ENCODE measurements at places on chromosomes 4 and X. TPM values are rescaled to one million over a fixed set of nuclear protein-coding genes. Genes with fewer than 3 reads are reported as not detected.
A peak's percentile ranks its signal among the peaks of the same experiment; 100 is the strongest.

Gene HS3ST1
- 2.3 TPM for polyA plus RNA-seq

Gene PAK3
- 7.5 TPM for polyA plus RNA-seq

Gene RHOXF2
- polyA plus RNA-seq, result not detected

- DNase-seq, result no peak
Measured at GRCh38 chrX:46573331-46573891, at the start of gene CHST7. Gene CHST7, plus strand, starts transcription at chrX:46573765. Its CDS starts 167 bp downstream, at chrX:46573932.

- no peak for DNase-seq
Measured at GRCh38 chrX:138691186-138691585, 20.3 kb downstream of the FGF13 start.

GRCh38 chr4:132063829-132064228, 1085.3 kb upstream of the PCDH10 start:
- peak; percentile 0 for DNase-seq

- no peak for DNase-seq
Measured at GRCh38 chr4:85611661-85612060, 136.7 kb downstream of the ARHGAP24 start.

GRCh38 chrX:30307466-30307865, 1.7 kb downstream of the NR0B1 start:
- no peak for DNase-seq

DNA sequence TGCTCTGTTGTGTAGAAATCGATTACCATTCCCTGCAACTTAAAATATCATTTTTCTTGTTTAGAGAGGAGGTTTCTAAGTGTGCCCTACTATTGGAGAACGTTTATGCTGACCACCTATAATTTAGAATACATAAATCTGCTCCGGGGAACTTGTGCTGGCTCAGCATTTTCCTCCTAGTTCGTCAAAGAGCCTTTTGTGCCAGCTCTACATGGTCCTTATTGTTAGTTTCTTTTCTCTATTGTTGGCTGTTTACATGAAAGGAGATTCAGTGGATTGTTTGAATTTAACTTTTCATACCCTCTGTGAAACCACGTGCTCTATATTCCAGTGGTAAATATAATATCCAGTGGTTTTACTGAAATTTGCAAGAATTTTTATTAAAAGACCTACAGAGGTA, 53.4 kb upstream of the ATP8A1 start:
- no peak for DNase-seq

DNA sequence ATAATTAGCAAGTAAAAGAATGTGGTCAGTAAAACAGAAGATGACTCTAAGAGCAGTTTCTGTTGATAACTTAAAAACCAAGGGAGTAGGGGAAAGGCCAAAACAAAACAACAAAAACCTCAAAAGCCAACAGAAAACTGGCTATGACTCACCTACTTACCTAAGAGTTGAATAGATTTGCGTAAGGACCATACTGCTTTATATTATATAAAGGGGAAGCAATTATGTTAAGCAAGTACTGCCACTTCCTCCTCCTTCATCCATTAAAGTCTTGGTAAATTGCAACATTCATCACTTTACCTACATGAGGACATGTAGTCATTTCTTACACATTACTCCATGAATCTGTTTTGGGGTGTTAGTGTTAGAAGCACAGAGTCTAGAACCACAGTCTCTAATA, 85.9 kb upstream of the FAM47A start:
- DNase-seq, result no peak

GRCh38 chr4:8297691-8298485, 28.3 kb downstream of the HTRA3 start:
- DNase-seq, result no peak

- DNase-seq, result no peak
Measured at GRCh38 chr4:143438710-143439109, 74.8 kb upstream of the SMARCA5 start.

- DNase-seq, result no peak
Measured at GRCh38 chr4:182547435-182547834, 304.2 kb downstream of the TENM3 start.

DNA sequence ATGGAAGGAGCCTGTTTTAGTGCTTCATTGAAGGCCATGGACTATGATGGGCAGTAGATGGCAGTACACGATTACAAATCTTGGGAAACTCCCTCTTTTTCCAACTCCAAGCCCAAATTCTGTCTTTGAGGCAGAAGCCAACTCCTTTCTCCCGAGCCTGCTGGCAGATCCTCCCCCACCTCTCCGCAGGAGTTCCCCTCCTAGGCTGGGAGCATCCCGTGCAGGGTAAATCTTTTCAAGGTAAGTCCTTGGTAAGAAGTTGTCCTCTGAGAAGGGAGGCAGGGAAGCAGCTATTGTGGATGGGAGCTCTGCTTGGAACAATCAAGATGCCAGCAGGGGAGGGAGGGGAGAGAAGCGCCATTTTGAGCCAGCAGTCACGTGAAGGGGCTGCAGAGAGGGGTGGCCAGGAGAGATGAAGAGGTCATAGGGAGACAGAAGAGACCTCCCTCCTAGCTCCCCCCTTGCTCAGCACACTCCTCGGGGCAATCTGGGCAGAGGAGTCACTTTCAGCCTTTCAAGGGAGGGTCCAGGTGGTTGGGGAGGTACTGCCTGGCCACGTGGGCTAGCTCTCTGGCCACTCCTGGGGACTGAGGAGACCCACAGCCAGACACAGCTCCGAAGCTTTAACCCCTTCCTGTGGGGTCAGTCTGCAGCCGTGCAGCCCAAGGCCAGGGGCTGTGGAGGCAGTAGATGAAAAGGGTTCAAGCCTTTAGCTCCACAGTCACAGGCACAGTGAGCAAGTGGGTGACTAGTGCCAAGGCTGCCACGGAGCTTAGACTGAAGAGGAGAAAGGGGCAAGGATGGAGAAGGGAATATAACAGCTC, 9.6 kb downstream of the CC2D2A start:
- DNase-seq, result peak; percentile 90

DNA sequence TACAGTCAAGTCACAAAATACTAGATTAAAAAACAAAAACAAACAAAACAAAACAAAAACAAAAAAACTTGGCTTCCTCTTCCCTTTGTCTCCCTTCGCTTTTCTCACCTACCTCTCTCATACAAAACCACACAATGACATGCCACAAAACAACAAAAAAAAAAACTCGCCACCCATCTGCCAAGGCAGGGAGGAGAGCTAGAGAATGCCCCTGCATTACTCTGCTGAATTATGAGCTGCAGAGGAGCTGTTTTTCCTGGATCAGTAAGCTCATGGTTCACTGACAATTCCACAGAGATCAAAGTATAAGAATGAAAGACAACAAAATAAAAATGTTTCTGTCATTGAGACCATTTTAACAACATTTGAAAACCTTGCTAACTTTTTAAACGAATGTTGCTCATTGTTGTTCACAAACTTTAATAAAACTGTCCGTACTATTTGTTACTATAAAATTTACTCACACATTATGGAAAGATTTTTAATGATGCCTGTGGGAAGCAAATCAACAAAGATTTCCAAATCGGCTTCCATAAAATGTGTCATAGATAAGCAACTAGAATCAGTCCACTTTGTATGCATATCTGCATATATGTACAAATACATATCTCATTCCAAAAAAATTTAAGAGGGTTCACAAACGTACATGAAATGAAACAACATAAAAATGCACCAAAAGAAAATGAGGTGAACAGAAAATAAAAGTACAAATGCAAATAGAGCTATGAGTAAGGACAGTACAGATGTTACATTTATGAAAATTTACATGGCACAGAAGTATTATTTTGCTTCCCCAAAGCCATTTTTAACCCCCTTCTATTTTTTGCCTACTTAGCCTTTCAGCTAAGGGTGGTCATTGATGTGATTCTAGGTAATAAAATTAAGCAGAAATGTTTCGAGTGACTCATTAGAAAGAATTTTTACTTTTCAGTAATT, 252.4 kb upstream of the FAT4 start:
- DNase-seq, result no peak

DNA sequence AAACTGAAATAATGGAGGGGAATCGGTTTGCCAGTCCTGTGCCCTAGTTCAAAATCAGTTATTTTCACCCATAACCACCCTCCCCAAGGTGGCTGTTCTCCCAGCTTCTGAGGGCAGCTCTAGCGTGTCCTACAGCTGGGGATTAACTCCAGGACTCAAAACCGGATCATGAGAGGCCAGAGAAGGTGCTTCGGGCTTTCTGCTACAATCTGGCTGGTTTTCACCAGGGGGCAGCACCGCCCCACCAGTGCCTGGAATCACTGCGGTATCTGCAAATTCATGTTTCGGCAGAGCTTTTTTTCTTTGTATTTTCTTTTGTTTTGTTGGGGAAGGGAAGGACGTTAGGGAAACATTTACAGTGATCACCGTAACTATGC, 28.4 kb downstream of the PDHA1 start:
- peak; percentile 19 for DNase-seq

DNA sequence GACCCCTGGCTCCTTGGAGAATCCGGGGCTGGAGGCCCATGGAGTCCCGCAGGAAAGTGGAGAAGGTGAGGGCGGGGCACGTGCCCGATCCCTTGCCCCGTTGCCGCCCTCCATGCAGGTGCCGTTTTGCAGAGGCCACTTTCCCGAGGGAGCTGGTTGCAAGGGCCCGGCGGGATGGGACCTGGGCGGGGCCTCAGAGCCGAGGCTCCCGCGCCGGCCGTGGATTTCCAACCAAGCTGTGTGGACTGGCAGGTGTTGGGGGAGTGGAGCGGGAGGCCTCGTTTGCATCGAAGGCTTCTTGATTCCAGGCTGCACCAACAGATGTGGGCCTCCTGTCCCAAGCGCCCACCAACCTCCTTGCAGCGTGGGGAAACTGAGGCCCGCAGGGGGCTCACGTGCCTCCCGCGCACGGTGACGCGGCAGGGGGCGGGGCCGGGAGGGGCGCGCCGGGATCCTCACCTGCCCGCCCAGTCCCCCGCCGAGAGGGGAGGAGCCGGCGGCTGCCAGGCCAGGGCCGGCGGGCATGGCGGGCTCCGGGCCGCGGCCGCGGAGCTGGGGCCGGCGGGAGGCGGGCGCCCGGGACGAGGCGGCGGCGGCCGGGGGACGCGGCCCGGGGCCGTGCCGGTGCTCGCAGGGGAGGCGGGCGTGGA, 24.9 kb downstream of the SH3BP2 start:
- no peak for DNase-seq

DNA sequence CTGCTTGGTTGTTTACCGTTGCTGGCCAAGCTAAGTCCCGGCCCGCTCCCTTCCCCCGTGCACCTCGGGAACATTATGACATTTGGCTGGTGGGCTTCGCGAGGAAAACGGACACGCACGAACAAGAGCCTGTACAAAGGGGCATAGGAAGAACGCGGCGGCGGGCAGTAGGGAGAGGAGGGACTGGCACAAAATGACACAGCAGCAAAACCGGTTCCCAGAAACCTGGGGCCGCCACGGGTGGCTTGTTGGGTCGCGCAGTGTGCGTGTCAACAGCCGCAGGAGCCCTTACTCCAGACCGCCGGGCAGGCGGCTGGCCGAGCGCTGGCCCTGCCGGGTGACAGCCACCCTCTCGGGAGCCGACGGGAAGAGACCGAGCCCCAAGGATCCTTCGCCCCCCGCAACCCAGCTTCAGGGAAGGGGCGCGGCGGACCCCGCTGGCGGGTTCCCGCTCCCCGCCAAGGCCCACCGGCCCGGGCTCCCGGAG, 1.6 kb upstream of the LIN54 start:
- DNase-seq, result peak; percentile 11
